ENCODE measurements at places on chromosomes 3 and 15.
A peak's percentile ranks its signal among the peaks of the same experiment; 100 is the strongest.

DNA sequence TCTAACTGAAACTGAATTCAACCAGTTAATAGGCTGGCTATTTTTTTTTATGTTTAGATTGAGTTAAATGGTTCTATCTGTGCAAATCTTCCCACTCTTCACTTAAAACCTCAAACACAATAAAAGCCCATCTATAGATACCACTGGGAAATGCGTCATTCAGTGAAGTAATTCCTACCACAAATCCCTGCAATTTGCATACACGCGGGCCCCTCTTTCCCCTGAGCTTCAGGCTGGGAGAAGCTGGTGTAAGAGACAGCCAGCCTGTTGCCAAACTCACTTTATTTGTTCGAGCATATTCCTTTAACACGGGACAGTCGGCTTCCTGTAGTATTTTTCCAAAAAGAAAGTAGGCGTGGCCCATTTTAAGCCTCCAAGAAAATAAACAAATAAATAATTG lies 26.0 kb upstream of the MCTP2 start:
- no peak for DNase-seq

GRCh38 chr15:67253101-67253500 lies 1.4 kb downstream of the AAGAB start:
- peak; percentile 17 for DNase-seq

DNA sequence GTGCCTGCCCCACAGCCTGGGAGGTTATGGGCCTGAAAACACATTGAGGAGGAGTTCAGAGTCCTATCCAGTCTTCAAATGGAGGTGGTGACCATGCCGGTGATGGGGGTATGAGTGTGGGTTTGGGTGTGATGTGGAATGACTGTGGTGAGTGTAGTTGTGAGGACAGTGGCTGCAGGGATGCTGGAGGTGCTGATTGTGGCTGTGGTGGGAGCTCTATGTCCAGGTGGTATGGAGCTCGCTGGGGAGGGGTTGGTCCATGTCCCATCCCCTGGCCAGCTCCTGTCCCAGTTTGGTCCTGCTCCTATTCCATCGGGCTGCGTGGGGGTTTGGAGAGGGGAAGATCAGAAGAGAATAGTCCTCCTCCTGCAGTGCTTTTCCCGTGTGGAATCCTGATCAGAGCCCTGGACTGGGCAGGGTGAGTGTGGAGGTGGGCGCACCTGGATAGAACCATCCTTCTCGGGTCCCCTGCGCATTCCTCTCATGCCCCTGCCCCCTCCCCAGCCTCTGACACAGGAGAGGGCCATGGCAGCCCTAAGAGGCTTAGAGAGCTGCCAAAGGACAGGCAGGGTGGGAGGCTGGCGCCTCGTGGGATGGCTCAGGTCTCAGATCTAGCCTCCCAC lies 23.0 kb upstream of the GOLGA6C start:
- no peak for DNase-seq

- no peak for DNase-seq
These were observed 290.3 kb upstream of the TLE3 start for GRCh38 chr15:70387993-70388392.

- DNase-seq: no peak
These were observed 17.4 kb upstream of the NOX5 start for GRCh38 chr15:68997050-68997449.

DNA sequence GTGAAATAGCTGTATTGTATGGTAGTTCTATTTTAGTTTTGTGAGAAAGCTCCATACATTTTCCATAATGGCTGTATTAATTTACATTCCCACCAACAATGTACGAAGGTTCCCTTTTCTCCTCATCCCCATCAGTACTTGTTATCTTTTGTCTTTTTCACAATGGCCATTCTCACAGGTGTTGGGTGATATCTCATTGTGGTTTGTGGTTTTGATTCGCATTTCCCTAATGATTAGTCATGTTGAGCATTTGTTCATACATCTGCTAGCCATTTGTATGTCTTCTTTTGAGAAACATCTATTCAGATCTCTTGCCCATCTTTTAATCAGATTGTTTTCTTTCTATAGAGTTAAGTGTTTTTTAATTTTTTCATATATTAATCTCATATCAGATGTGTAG lies 931.9 kb downstream of the IGSF11 start:
- DNase-seq: no peak

DNA sequence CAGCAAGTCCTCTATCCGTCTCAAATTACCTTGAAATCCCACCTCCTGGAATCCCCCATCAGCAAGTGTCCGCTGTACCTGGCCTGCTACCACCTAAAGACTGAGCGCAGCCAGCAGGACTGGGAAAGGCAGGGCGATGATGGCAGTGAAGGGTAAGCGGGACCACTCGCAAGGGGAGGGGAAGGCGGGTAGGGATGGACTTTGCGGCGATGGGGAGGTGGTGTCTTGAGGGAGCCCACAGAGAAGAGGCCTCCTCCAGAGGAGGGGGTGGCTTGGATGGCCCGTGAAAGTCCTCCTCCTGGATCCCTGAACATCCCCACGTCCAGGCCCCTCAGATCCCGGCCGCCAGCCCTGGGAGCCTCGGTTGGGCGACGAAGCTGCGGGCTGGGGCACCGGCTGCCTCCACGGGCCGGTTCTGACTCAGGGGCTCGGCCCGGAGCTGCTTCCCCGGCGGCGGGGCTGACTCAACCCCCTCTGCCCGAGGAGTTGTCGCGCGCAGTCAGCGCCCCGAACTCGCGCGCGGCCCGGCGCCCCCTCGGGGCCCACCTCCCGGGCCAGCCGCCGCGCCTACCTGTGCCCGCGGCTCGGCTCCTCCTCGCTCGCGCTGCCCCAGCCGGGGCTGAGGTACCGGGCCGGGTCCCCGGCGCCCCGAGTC lies 512 bp downstream of the LARP6 start:
- peak; percentile 11 for DNase-seq

DNA sequence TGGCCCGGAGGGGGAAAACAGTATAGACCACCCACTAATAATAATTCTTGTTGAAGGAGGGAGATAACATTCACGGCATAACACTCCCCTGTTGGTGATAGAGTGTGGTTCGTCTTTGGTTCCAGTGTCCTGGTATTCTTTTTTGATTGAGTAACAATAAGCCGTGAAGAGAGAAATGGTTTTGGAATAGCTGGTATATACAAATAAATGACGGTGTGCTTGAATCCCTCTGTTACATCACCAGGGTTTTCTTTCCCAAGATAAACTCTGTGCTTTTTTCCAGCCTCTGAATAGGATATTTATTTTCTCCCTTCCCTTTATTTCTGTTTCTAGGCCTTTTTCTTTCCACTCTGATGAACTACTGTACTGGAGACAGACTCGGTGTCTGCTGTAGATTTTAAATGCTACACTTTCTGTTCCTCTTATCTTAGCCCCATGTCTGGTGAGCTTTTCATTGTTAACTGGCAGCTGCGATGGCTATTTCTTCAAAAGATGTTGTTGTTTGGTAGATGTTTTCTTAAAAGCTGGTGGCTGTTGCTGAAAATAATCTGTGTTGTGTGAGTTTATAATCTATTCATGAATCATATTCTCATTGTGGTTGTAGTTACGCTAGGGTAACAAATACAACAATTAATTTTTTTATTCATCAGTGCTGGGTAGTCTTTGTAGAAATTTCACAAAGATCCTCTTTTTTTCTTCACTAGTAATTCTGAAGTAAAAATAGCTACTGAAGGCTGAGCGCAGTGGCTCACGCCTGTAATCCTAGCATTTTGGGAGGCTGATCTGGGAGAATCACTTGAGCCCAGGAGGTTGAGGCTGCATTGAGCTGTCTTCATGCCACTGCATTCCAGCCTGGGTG lies 15.5 kb upstream of the SCAANT1 start:
- no peak for DNase-seq

DNA sequence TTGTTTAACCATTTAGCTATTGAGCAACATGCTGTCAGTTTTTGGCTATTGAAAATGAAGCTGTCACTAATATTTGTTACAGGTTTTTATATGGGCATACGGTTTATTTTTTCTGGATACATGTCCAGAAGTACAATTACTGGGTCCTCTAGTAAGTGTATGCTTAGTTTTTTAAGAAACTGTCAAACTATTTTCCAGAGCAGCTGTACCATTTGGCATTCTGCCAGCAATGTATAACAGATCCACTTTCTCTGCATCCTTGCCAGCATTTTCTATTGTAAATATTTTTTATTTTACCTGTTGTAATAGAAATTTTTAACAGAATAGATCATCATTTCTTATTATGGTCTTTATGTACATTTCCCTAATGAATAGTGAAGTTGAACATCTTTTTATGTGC lies 658.8 kb downstream of the EDEM1 start:
- no peak for DNase-seq

DNA sequence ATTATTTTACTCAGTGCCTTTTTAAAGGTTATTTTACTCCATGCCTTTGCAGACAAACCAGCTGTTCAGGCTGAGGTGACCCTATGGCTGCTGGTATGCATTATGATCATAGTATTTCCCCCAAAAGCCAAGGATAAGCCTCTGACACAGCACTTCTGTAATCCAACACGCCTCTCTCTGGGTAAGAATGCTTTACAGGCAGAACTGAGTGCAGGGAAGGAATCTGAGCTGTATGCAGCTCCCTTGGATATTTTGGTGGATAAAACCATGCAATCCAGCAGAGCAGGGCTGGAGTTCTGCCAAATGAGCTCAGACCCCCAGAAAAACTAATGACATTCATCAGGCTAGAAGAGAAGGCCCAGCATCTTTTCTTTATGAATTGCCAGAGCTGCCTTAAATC lies 11.7 kb upstream of the MAP1A start:
- no peak for DNase-seq

- no peak for DNase-seq
These were observed 16.6 kb downstream of the GP9 start for GRCh38 chr3:129077222-129077621.

- no peak for DNase-seq
These were observed 37.4 kb downstream of the TFRC start for GRCh38 chr3:196044513-196044912.

DNA sequence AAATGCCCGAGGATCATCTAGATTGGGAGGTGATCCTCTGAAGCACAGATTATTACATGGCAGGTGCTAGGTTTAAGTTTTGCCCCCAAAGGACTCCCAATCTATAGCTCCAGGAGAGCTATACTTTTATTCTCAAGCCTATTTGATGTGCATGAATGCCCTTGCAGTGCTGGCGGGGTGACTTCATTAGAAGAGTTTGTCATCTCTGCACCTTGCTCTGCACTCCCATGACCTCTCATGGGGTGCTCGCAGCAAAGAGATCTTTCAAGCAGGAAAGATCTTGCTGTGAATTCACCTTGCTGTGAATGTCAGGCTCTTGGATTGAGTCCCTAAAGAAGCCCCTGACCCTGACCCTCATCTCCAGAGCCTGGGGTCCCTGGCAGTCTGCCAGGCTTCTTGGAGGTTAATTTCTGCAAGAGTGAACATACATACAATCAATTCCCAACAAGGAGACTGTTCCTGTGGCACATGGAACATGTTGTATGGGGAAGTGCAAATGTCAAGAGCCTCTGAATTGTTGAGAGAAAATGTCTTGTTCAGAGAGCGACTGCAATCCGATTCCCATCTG lies 45.9 kb downstream of the FAM43A start:
- no peak for DNase-seq

- DNase-seq: no peak
These were observed 1024.9 kb downstream of the TUSC7 start for GRCh38 chr3:117734496-117734895.

DNA sequence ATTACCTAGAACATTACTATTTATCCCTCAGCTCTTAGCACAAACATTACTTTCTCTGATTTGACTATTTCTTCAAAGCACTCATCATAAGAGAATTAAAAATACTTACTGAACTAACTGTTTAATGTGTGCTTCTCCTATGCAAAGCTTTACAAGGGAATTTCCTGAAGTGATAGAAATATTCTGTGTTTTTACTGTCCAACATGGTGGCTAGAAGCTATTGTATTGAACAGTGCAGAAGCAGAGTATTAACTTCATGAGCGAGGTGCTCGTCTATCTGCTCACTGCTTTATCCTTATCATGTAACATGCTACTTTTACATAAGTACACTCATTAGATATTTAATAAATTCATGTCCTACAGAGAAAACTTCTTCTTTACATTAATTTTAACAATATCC lies 239.1 kb downstream of the ISL2 start:
- DNase-seq: no peak

DNA sequence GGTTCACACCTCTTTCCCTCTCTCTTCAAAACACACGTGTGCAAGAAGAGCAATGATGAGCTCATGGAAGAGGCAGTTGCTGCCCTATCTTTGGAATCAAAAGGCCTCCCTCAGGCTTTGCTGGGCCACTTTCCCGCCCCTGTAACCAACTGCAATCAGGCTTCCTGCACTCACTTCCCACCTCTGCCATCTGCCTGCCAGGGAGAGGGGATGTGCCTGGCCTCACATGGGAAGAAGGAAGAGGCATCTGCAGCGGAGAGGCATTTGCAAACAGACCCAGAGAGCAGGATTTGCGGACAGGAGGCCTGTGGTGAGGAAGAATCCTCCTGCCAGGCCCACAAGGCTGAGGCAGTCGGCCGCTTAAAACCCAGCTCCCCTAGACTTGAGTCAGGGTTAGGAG lies 175.6 kb upstream of the ATP10A start:
- DNase-seq: no peak

GRCh38 chr15:35329521-35329961 lies 216.4 kb downstream of the DPH6 start:
- no peak for DNase-seq

DNA sequence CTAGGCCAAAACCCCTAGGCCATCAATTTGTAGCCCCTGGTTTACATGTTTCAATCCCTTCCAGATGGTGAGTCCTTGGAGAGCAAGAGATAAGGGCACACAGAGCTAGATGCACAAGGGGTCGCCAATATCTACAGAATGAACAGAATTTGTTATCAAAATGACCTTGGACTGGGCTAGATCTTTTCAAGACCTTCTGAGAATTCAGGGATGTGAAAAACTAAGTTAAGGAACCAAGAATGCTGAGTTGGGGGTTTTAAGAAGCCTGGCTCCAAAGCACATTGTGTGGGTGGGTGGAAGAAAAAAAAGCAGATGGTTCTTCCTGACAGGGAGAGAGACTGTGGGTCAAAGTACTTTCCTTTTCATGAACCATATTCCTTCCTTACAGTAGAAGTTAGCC lies 10.2 kb downstream of the CDCP1 start:
- no peak for DNase-seq

DNA sequence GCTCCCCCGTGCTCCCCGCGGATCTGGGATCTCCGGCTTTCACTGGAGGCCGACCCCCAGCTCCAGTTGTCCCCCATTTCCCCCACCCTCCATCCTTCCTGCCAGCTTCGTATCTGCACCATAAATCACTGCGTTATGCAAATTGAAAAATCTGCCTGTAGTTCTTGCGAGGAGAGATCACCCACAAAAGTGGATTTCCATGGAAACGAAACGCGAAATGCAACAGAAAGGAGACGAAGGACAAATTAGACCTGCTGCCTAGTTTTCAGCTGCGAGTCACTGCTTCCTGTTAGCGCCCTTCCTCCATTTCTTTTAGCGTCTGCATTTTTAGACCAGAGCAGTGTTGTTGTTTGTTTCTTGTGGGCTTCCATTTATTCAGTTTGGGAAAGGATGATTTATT lies 127.1 kb upstream of the ATP10A start:
- no peak for DNase-seq

DNA sequence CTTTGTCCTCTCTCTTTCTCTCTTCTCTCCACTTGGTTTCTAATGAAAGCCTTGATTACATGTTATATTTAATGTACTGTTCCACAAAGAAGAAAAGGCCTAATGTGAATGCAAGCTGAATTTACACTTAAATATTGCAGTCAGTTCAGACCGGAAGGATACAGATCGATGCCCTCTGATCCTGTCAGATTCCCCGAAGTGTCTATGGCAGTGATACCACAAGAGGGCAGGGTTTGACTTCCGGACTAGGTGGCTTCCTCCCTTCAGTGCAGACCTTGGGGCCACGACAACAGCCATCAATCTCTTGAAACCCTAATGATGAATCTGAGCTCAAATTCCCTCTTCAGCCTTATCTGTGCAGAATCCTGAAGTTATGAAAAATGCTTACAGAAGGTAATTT lies 29.5 kb downstream of the AGTR1 start:
- peak; percentile 18 for DNase-seq
